ENCODE measurements at places on chromosomes 7 and 10. TPM values are rescaled to one million over a fixed set of nuclear protein-coding genes. Genes with fewer than 3 reads are reported as not detected.

Gene CNNM1
- 0.13 TPM for total RNA-seq

DNA sequence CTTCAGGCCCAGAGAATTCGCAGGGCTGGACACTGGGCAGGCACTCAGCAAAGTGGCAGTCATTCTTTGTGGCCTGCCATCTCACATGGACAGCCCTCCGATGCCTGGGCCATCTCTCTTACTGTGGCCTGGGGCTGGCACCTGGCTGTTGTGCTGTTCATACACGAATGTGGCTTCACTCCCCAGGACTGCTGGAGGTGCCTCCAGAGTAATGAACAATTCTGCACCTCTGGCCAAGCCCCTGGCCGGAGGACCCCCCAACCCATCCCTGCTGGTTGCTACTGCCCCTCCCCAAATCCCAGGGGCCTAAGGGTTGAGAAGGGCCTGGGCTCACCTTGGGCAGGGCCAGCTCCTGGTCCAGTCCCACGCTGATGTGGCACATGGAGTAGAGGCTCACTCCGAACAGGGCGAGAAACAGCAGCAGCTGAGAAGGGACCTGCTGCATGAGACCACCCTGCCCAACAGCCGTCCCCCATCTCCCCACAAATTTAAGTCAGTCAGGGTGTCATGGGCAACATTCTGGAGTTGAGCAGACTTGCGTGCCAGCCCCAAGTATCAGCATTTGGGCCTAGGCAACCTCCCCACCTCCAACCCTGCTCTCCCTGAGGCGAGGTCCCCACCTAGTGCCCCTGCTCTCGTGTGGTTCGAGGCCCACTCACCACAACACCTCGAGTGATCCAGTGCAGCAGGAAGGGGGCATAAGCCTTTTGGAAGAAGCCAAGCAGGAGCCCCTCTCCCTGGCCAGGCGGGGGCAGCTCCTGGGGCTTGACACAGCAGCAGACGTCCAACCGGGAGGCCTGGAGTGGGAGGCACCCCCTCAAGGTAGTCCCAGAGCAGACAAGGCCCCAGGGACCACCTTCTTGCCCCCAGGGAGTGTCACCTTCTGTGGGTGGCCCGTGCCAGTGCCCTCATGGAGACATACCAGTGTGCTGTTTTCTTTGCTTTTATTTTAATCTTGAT lies 9.4 kb downstream of the NPC1L1 start:
- DNase-seq: no peak

DNA sequence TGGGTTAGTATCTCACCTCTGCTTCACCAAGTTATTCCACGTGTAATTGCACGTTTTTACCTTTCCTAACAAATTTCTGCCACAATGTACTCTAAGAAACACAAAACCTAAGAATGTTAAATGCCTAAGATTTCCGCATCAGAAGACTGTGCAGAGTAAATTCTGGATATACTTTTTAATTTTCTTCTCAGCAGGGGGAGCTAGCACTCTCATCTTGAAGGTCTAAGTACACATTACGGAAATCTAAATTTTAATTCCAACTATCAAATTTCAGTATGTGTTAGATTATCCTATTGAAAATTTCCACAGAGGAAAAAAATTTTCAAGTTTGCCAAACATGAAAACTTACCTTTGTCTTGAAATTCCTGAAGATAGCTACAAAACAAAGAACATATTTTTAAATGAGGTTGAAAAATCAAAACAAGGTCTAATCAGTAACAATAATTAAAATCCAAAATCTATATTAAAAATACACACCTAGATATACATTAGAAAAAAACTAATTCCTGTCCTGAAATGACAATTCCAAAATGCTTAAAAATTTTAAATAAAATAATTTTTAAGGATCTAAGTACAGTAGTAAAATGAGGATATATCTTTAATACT lies 10.5 kb downstream of the SKAP2 start:
- DNase-seq: no peak

Gene SOSTDC1
- not detected for total RNA-seq

- peak; percentile 54 for DNase-seq
Observed at GRCh38 chr10:35447693-35448407, 111.5 kb downstream of the CCNY start.

DNA sequence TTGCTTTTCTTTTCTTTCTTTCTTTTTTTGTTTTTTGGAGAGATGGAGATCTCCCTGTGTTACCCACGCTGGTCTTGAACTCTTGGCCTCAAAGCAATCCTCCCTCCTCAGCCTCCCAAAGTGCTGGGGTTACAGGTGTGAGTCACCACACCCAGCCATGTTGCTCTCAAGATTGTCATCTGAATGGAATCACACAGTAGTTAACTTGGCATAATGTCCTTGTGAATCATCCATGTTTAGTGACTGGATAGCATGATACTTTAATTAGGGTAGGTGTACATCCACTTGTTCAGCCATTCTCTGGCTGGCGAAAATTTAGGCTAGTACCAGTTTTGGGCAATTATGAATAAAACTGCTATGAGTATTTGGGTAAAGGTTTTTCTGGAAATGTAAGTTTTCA lies 15.4 kb upstream of the GRB10 start:
- DNase-seq: no peak

- DNase-seq: no peak
Observed at GRCh38 chr10:112352044-112352443, 21.9 kb upstream of the ACSL5 start.

- DNase-seq: no peak
Observed at GRCh38 chr7:78779788-78780187, 673.7 kb downstream of the MAGI2 start.

GRCh38 chr7:118473271-118473670 lies 248.8 kb downstream of the ANKRD7 start:
- DNase-seq: peak; percentile 18

- no peak for DNase-seq
Observed at GRCh38 chr7:109901926-109902325, 1189.0 kb upstream of the LRRN3 start.

Gene IDI2
- not detected for total RNA-seq

Gene CYP3A5
- total RNA-seq: not detected

Gene CDNF
- 0.92 TPM for total RNA-seq

GRCh38 chr10:95193944-95194343 lies at the start of gene ACSM6:
ACSM6 (plus strand) TSS chr10:95194238; CDS start chr10:95194486, 248 bp downstream.
- DNase-seq: no peak

Gene BRAF
- total RNA-seq: 4.2 TPM

- no peak for DNase-seq
Observed at GRCh38 chr10:61784354-61785133, 117.0 kb upstream of the ARID5B start.

DNA sequence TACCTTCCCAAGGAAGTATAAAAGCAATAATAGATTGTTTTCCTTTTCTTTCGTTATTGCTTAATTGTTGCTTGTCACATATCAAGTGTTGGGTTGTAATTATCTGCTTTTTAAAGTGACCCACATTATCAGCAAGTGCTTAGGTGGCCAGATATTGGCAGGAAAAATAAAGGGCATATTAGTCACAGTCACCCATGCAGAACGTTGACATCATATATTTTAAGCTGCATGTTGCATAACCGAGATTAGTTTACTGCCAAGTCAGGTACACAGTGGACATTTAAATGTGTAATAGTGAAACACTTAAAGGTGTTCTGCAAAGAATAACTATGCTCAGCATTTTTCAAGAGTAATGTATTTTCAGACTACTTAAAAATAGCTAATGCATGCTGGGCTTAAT lies 11.4 kb downstream of the NEBL start:
- no peak for DNase-seq

- DNase-seq: peak; percentile 81
Observed at GRCh38 chr7:78018641-78019446, 220.3 kb downstream of the PHTF2 start.

DNA sequence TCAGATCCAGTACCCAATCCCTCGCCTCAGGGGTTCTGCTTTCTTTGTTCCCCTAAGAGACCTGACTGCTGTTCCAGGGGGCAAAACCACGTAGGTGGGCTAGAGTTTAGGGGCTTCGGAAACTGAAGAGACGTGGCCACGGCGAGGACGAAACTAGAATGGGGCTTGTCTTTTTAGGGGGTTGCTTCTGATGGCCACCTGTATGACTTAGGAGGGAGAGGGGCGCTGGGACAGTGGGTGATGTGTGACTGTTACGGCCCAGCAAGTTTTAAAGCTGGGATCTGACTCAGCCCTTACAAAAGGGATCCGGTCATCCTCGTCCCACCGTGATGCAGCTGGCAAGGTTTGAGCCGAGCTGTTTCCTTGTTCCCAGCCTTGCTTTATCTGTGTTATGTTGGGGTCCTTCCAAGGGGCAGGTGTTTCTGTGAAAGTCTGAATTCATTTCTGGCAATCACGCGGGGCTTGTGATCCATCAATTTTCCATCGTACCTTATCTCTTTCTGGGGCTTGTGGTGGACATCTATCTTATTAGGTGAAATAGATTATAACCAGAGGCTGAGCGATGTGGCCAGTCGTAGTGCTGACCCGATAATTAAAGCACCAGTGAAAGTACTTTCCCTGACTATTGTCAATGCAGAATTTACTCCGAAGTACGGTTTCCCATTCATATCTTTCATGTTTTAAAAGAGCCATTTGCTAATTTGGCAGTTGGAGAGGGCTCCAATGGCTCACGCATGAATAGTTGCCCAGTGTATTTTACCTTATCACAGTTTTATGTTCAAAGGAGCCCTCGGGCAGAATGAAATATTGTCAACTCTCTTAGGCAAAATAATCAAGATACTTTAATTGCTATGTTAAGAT lies 830 bp downstream of the MET start:
- peak; percentile 39 for DNase-seq

Gene ITGB8
- total RNA-seq: 9.3 TPM

GRCh38 chr7:152871005-152871677 lies 111.6 kb downstream of the ACTR3B start:
- DNase-seq: no peak

Gene NEBL
- 0.07 TPM for total RNA-seq

Gene CPXM2
- 0.52 TPM for total RNA-seq

Gene MYPN
- 31.3 TPM for total RNA-seq

Gene AP3M1
- total RNA-seq: 5.5 TPM

Gene CCL24
- total RNA-seq: not detected

Gene PGAM2
- total RNA-seq: not detected

DNA sequence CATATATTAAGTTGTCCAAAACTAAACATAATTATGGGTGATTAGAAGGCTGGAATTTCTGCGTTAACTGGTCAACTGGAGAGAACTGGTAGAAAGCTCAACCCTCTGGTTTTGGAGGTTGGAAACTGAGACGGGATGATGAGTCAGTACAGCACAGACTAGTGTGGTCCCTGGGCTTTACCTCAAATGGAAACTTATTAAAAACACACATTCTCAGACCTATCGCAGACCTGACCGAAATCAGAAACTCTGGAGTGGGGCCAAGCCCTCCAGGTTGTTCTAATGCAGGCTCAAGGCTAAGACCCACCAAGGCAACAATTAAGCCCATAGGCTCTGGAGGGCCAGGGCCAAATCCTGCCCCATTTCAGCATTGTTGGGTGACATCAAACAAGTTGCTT lies 136.9 kb downstream of the KCNMA1 start:
- DNase-seq: peak; percentile 13

- DNase-seq: no peak
Observed at GRCh38 chr10:123031124-123031523, 22.3 kb downstream of the ACADSB start.

DNA sequence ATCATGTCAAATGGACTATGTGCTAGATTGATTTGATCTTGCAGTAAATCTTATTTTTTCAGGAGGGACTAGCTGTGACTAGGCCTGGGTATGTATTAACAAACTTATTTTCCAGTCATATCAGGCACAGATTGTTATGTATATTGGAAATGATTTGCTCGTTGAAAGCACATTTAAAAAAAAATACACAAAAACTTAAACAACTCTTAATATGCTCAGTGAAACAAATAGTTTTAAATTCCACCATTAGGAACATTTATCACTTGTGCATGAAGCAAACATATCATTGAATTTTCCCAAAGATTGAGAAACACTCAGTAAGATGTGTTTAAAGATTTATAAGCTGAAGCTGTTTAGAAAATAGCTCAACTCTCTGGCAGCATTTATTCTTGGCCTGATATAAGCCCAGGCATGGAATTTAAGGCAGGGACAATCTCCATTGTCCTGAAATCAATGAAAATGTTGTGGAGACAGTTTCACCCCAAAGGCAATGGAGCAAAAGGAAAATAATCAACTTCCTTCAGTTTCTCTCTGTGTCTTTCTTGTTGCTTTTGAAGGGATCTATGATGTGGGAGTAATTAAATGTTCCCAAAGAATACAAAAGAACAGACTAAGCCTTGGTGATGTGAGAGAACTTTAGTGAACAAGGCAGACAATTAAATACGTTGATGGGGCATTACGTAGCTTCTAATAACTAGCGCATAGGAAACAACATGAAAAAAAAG lies 250.3 kb downstream of the GPR37 start:
- no peak for DNase-seq

Gene LIPF
- total RNA-seq: not detected

Gene STAG3
- total RNA-seq: 0.13 TPM

DNA sequence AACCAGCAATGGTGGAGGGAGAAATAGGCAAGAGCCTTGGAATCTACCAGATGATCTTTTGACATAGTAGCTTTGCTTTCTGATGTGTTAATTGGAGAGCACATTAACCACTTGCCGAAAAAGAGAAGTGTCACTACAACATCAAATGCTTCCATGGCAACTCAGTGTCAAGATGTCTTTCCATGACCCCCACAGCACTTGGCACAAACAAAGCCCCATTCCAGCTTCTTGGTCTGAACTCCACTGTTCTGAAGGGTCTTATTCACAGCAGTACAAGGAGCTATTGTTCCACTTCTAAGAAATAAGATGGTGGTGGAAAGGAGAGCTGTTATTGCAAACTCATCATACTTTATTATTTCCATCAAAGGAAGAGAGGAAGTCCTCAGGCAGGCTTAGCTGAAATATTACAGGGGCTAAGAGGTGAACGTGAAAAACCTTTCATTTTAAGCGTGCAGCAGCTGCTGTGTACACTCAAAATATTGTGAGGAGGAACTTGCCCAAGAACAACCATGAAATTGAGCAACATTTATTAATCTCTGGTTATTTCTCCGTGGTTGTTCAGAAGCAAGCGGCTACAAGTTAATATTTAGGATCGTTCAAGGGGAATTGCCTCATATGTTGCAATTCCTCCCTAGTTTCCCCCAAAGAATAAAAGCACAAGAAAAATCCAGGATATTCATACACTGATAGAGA lies 354.8 kb upstream of the CELF2 start:
- DNase-seq: no peak

GRCh38 chr10:10794046-10794445 lies 223.6 kb upstream of the CELF2 start:
- no peak for DNase-seq

Gene CARD11
- not detected for total RNA-seq

Gene CPA1
- not detected for total RNA-seq

DNA sequence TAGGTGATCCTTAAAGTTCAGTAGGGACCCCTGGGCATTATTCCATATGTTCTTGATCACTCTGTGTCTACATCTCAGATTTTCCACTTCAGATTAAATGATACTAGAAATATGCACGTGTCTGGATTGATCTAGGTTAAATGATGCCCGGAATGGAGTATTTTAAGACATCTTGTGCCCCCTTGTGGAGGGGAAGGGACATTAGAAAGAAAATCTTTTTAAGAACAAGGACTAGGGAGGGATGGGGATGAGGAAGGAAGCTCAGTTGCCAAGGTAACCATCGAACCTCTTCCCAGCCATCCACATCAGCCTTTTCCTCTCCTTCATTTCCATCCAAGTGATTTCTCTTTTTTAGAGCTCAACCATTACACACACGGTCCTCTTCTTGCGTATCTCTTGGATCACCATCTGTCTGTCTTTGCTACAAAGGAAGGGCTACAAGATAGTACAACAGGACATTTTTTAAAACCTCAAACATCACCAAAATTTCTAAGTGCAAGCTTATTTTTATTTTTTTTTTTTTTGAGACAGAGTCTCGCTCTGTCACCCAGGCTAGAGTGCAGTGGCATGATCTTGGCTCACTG lies 40.5 kb downstream of the PRSS2 start:
- no peak for DNase-seq

GRCh38 chr7:114931656-114932011 lies 9.7 kb downstream of the MDFIC start:
- no peak for DNase-seq
